ENCODE measurements at places on chromosomes 11 and 22. TPM values are rescaled to one million over a fixed set of nuclear protein-coding genes. Genes with fewer than 3 reads are reported as not detected.

Gene NELL1
- 2.6 TPM for total RNA-seq

Gene DRD2
- total RNA-seq: 0.38 TPM

Gene NXPE2
- total RNA-seq: not detected

Gene RCN1
- 84.2 TPM for total RNA-seq

Gene PANX2
- 2.2 TPM for total RNA-seq

Gene CCDC73
- total RNA-seq: 0.04 TPM
